Vagina (tissue), 2 donors: ENCODE measurements at places on chromosomes 3 and 15.

GRCh38 chr15:77527164-77527778 is 105.4 kb downstream of the LINGO1 start:
- no peak for DNase-seq

GRCh38 chr3:155753038-155753639 is 8.3 kb upstream of the PLCH1 start:
- no peak for DNase-seq

DNA sequence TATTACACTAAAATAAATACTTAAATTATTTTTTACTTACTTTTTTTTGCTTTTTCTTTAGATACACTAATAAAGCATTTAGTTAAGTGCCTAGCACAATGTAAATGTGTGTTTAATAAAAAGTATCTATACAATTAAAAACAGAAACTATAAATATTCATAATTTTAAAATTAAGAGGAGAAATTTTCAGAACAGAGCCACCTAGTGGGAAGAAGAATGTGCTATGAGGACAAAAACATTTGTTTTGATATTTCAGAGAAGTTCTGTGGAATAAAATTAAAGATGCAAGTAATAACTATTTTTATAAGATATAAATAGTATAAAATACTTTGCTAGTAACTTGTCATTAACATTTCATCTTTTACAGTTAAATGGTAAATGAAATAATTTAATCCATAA is 33.6 kb upstream of the PLSCR5 start:
- no peak for DNase-seq

- no peak for DNase-seq
Measured at GRCh38 chr3:100399341-100400071, 1.4 kb downstream of the TOMM70 start.

DNA sequence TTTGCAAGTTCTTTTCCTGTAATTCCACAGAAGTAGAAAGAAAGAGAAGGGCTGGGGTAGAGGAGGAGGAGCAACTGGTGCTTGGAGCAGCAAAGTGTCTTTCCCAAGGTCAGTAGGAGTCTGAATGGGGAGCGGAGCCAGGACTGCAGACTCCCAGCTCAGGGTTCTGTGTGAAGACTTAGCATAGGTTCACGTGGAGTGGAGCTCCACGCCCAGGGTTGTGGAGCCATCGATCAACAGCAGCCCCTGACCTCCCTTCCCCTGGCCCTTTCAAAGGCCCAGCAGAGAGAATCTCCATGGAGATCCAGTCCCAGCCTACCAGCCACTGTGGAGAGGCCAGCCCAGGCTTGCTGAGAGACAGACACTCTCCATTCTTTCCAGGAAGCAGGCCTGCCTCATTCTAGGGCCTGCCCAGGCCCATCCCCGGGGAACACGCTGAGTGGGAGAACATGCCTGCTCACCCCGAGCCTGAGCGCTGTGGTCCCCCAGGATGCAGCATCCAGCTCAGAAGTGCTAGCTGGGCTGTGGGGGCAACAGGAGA is 62.1 kb downstream of the CORO2B start:
- DNase-seq: no peak

DNA sequence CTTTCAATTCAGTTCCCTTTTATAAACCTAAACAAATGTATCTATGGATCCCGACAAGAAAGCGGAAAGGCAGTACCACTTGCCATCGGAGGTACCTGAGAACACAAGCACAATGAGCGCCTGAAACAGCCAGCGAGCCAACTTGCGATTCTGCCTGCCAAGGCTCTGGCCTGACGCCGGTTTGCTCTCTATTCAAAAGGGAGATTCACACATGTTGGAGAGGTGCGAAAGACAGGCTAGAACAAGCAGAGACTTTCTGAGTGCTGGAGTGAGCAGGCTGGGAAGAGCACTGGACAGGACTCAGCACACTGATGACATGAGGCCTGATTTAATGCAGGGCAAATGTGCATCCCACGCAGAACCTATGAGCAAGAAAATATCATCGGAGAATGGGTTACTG is 17.7 kb upstream of the PRR23E start:
- no peak for DNase-seq

GRCh38 chr3:153290268-153291015 is 128.4 kb downstream of the RAP2B start:
- no peak for DNase-seq

- no peak for DNase-seq
Measured at GRCh38 chr3:172511783-172512762, 11.2 kb downstream of the TNFSF10 start.

DNA sequence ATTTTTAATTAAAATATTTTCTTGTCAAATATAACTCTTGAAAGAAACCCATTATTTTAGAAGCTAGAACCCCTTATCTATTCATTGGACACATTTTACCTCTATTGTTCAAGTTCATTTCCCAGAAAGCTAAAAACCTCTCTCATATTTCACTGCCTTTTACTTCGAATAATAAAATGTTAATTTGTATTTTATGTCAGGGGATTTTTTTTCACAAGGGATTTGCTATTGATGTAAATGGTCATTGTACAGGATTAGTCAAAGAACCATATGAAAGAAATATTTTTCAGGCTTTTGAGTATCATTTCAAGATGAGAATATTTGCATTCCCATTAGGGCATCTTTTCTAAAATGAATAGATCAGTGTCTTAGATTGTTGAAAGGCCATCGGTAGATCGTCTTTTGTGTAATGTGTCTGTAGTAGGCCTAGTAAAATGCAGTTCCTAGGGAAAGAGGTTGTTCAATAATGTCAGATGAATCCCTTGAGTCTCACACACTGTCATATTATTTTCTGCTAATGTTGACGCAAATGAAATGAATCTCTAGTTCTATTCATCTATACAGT is 114.5 kb downstream of the ROBO1 start:
- no peak for DNase-seq

GRCh38 chr3:47578691-47579632 is at the start of gene CSPG5:
TSS of gene CSPG5 (minus strand) at chr3:47578865. CDS start at chr3:47578693, 172 bp downstream.
- no peak for DNase-seq

DNA sequence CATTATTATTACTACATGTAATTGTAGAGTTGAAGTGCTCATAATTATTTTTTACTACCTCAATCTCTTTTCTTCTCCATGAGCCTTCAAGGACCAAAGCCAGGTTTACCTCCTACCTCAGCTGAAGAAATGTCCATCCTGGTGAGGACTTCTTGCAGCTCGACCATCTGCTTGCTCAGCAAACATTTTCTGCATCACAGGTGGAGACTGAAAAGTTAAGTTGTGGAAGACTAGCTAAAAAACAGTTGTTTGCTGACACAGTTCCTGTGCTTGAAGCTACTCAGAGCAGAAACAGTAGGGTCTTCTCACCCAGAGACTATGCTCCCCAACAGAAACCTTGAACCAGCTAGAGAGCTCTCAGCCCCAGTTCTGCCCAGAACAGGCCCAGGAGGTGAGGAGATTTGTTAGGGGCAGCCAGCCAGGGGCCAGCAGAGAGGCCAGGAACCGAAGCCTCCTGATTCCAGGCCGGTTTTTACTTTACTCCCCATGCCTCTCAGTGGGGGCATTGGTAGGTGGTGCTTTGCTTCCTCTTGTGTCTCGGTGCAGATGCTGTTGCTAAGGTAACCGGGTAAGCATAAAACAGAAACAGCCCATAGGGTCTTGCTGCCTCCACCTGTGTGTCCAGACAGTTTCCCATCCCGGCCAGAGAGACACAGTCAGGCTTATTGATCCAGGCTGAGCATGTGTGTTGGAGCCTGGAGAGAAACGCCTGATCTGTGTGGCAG is 54.9 kb downstream of the CCNL1 start:
- DNase-seq: no peak

- DNase-seq: no peak
Measured at GRCh38 chr3:52856666-52857065, 21.8 kb upstream of the MUSTN1 start.

- DNase-seq: no peak
Measured at GRCh38 chr3:192467230-192468140, 259.9 kb downstream of the FGF12 start.
